ENCODE measurements at places on chromosomes 2 and 18. TPM values are rescaled to one million over a fixed set of nuclear protein-coding genes. Genes with fewer than 3 reads are reported as not detected.

SOCS6 gene
- total RNA-seq: 20.2 TPM

CD8B2 gene
- total RNA-seq: not detected

LGALSL gene
- 8.1 TPM for total RNA-seq

MYO3B gene
- total RNA-seq: 0.05 TPM

SULT1C4 gene
- total RNA-seq: 2.7 TPM

C1QL2 gene
- total RNA-seq: not detected

ALK gene
- total RNA-seq: 0.14 TPM

ERBB4 gene
- total RNA-seq: 8.3 TPM

C2orf80 gene
- not detected for total RNA-seq

MARCHF7 gene
- total RNA-seq: 75.1 TPM

CIB4 gene
- not detected for total RNA-seq

LYG1 gene
- total RNA-seq: 0.58 TPM

TSGA10 gene
- total RNA-seq: 3.1 TPM

ATP6V1B1 gene
- not detected for total RNA-seq

SLC38A11 gene
- 0.33 TPM for total RNA-seq

LTBP1 gene
- 88.9 TPM for total RNA-seq

PRKCE gene
- total RNA-seq: 14.7 TPM

TMEM37 gene
- 2.4 TPM for total RNA-seq

GAREM2 gene
- 0.93 TPM for total RNA-seq

DLX1 gene
- not detected for total RNA-seq

CDK15 gene
- 0.16 TPM for total RNA-seq

PIEZO2 gene
- 0.33 TPM for total RNA-seq

CNDP1 gene
- not detected for total RNA-seq

ZNF521 gene
- total RNA-seq: 10.3 TPM

IL37 gene
- not detected for total RNA-seq

FSHR gene
- not detected for total RNA-seq

DOK6 gene
- total RNA-seq: 0.96 TPM

BIN1 gene
- 15.8 TPM for total RNA-seq

MEP1B gene
- not detected for total RNA-seq

CDKL4 gene
- total RNA-seq: 0.66 TPM

IL18RAP gene
- total RNA-seq: 0.30 TPM

TCF23 gene
- total RNA-seq: 0.08 TPM

CCL20 gene
- not detected for total RNA-seq

ANKRD30B gene
- not detected for total RNA-seq

SCYGR8 gene
- total RNA-seq: not detected

Data from left ventricle myocardium inferior (tissue), 1 donor.